ENCODE measurements at places on chromosomes 12 and 14.

DNA sequence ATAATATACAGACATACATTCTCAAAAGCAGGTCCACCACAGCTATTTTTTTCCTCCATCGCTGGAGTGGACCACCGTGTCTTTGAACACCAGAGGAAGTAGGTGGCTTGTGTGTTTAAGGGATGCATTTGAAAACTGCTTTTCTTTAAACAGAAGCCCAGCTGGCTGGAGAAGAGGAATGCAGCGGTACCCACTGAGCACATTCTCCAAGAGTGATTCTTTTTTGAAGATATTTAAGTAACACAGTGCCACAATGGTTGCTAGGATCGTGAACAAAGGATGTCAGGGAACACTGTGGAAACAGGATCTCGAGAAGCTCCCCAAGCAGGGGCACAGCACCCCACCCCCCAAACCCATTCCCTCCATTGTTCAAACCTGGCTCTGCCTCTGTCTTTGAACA lies 286.6 kb upstream of the PWP1 start:
- peak; percentile 38 for DNase-seq

GRCh38 chr14:34368971-34369647 lies 92.9 kb downstream of the SPTSSA start:
- no peak for DNase-seq

DNA sequence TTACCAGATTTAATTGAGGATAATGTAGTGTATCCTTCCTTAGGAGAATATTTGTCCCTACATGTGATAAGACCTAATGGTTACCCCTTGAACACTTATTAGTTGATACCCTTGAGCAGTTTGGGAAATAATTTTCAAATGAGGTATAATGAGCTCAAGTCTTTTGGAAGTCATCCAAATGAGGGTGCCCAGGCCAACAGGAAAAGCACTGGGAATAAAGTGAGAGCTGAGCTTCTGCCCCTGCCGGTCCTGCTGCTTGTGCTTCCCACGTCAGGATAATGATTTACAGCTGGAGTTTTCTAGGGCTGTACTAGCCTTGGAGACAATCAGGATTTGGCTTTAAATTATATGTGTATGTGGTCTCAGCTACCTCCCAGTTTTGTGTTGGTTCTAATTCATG lies 178.8 kb upstream of the FRMD6 start:
- DNase-seq = peak; percentile 27

GRCh38 chr14:74533576-74533975 lies 40.0 kb downstream of the ISCA2 start:
- no peak for DNase-seq

GRCh38 chr12:96495155-96495554 lies 5.8 kb downstream of the CFAP54 start:
- no peak for DNase-seq

GRCh38 chr12:119115296-119115905 lies 63.3 kb upstream of the HSPB8 start:
- peak; percentile 37 for DNase-seq

- peak; percentile 63 for DNase-seq
Observed at GRCh38 chr12:93957870-93958269, 190.5 kb upstream of the PLXNC1 start.

GRCh38 chr14:26255213-26255612 lies 342.6 kb downstream of the NOVA1 start:
- peak; percentile 58 for DNase-seq

- DNase-seq = no peak
Observed at GRCh38 chr12:89477633-89478279, 46.8 kb downstream of the GALNT4 start.

GRCh38 chr14:100526632-100527031 lies 60.6 kb downstream of the BEGAIN start:
- DNase-seq = no peak

DNA sequence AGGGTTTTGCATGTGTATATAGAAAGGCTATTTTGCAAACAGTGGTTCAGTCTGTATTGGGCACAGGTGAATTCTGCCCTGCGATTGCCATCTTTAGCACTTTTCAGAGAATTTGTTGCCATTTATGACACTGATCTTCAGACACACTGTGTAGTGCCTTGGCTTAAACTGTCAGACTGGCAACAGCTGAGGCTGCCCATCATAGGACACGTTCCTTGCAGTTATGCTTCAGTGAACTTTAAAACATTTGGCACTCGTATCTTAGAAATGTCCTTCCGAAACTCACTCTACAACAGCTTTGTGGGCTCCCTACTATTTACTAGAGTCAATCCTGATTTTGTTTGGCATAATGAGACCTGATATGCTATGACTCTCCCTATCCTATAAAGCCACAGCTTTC lies 29.1 kb downstream of the AP5M1 start:
- DNase-seq = no peak

DNA sequence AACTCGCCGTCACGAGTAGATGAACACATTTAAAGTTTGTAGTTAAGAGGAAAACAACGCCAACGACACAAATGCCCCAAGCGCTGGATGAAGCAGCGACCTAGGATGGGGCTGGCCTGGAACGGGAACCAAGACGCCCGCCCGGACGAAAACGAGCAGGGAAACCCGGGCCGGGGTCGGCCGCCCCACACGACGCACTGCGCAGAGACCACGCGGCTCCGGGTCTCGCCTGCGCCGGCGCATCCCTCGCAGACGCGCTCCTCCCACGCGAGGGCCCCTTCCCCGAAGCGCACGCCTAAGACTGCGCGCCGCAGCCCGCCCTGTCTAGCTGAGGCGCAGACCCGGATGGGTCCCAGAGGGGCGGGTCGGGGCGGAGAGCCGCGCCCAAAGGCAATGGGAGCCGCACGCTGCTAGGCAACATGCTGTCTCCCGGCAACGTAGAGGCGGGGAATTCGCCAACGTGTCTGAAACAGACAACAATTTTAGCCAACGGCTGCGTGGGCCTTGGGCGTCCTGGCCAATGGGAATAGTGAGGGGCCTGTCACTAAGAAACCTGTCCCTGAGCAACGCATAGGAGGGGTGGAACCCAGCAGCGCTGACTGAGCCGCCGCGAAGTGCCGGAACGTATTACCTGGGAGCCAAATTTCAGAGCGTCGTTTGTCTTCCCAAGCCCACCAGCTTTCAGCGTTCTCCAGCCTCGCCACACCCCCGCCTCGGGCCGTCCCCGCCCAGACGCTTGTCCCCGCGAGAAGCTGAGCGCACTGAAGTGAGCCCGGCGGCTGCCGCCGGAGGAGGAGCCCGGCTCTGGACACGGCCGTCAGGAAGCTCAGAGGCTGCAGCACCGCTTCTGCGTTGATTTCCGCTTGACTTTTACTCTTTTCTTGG lies 21.0 kb upstream of the CHFR start:
- DNase-seq = peak; percentile 95

DNA sequence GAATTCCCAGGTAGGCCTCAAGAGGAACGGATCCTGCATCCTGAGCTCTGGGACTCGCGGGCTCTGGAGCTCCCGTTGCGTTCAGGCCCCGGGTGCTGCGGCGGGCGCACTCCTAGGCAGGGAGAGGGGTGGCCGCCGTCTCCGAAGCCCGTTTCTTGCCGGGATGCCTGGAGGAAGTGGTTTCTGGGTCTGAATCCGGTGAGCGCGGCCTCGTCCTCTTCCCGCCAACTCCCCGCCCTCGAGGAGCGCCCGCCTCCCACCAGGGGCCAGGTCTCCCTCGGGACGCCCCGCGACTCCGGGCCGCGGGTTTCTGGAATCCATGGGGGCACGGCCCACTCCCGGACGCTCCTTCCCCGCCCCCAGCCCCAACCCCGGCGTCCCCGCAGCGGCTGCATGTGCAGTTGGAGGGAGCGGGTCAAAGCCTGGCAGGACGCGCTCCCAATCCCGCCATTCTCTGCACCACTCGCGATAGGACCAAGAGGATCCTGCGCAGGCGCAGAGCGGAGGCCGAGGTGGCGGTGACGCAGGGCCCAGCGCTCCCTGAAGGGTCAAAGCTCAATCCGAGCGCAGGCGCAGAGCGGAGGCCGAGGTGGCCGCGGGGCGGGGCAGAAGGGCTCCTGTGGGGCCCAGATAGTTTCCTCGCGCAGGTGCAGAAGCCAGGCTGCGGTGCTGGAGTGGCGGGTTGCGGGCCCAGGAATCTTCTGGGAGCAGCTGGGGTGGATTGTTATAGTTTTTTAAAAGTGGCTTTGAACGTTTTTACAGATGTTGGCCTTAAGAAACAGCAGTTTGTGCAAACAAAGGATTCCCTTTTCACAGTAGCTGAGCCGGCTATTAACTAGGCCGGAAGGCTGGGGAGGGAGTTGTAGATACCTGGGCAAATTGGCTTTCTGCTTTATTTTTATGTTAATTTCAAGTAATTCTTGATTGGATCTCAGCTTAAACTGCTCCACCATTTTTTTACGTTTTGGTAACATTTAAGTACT lies 796.4 kb downstream of the AACS start:
- DNase-seq = no peak

DNA sequence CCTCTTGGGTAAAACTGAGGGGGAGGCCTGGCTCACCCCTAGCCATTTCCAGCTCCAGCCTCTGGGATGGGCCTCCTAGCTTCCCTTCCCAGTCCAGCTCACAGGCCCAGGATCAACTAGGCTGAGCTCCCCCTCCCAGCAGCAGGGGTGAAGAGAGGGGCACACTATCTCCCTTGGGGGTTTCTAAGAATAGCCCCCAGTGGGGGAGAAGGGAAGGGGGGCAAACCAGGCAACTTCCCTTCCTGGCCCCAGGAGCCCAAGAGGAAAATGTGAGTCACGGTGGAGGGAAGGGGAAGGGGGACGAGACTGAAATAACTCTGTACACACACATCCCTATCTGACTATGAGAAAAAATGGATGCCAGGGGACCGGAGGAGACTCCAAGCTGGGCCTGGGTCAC lies 9.0 kb downstream of the ADCY6 start:
- peak; percentile 44 for DNase-seq

DNA sequence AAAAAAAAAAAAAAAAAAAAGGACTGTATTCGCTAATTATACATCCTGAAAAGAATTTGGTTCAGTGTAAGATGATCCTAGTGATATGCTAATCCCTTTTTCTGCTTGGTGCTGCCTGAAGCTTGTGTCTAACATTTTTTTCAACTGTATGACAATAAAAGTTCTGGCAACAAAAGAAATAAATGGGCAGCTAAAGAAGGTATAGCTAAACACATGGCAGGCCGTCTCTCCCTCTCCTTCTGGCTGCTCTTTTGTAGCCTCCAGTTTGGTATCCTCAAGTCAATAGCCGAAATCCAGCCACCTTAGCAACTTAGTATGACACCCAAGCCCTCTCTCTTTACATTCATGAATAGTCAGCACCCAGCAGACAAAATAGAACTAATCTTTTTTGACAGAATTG lies 198.3 kb upstream of the OTX2 start:
- no peak for DNase-seq

GRCh38 chr12:52788876-52789636 lies 6.9 kb downstream of the KRT3 start:
- DNase-seq = no peak

DNA sequence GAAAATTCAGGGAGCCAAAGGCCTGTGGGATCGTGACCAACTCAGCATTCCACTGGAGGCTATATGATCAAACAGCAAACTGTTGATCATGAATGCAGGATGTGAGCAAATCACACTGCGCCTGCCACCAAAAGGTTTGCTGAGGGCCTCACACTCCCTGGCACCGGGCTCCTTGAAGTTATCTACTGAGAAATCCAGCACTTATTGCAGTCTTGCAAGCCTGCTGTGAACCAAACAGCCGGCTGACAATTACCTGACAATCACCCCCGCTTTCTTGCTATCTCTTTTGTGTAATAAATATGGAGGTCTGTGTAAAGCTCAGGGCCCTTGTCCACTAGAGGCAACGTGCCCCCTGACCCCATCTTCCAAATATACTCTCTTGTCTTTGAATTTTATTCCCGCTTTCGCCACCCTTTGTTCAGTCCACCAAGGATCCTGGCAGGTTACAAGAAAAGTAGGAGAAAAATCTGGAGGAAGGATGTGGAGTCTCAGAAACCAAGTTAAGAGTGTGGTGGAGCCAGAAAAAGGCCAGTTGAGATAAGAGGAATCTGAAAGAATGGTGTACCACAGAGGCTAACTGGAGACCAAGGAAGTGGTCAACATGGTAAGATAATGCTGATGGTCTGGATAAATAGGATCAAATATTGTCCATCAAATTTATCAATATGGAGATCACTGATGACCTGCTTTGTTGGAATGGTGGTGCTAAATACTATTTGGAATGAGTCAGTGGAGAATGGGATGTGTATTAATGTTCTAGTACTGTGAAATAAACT lies 229.2 kb downstream of the ALX1 start:
- DNase-seq = no peak

GRCh38 chr14:33052943-33053342 lies 114.3 kb downstream of the NPAS3 start:
- DNase-seq = no peak

DNA sequence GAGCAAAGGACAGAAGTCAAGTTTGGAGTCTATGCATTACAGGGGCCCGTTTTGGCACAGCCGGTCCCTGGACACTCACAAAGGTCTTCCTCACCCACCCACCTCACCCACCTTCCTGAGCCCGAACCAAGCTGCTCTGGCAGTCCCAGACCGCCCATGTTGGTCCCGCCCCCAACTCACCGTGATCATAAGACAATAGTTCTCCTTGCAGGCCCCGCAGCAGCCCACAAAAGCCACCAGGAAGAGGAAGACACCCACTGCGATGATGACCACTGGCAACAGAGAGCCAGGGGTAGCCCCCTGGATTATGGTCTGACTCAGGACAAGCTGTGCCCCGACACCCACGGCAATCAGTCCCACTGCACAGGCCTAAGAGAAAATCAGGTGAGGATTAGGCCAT lies 1.8 kb downstream of the CD63 start:
- DNase-seq = no peak

DNA sequence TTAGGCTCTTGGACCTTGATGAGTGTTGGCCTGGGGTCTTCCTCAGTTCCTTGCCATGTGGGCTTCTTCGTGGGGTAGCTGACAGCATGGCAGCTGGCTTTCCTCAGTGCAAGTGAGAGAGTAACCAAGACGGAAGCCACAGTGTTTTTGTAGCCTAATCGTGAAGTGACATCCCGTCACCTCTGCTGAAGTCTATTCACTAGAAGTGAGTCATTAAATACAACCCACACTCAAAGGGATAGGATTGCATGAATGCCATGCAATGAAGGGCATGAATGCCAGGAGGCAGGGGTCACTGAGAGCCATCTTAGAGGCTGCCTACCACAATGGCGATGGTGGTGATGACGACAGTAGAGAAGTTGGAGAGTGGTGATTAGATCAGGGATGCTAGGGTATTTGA lies 13.5 kb upstream of the ASIC1 start:
- DNase-seq = no peak

DNA sequence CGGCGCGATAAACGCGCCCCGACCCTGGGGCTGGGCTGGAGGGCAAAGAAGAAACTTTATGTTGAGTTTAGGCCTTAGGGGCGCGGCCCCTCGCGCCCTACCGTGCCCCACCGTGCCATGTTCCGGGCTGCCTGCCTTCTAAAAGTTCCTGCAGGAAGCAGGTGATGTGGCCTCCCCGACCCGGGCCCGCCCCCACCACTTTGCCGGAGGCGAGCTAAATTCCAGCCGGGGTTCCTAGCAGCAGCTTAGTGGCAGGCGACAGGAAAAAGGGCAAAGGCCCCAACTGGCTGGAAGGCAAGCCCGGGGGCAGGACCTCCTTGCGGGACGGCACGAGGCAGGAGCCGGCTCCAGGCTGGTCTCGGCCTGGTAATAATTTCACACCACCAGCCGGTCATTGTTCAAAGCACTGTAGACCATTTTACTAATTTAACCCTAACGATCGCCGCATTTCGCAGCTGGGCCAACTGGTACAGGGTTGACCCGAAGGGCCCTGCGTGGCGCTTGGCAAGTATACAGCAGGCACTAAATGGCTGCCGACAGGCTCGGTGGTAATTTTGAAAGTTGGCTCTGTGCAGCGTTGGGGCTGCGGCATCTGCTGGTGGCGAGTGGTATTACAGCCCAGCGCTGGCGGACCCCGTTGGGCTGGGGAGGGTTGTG lies 895 bp upstream of the CCDC88C start:
- peak; percentile 23 for DNase-seq

- DNase-seq = no peak
Observed at GRCh38 chr12:88127855-88128254, 14.0 kb downstream of the CEP290 start.
